Urinary bladder (tissue), 4 donors: ENCODE measurements at places on chromosomes 4 and X. TPM values are rescaled to one million over a fixed set of nuclear protein-coding genes. Genes with fewer than 3 reads are reported as not detected.

Gene PCDH11X
- 0.23 TPM for polyA plus RNA-seq

Gene PABPC1L2B
- not detected for polyA plus RNA-seq

Gene IL2
- not detected for polyA plus RNA-seq

Gene BGN
- 189 TPM for polyA plus RNA-seq

Gene EFNB1
- 40.1 TPM for polyA plus RNA-seq

Gene RPA4
- polyA plus RNA-seq = 0.08 TPM

DNA sequence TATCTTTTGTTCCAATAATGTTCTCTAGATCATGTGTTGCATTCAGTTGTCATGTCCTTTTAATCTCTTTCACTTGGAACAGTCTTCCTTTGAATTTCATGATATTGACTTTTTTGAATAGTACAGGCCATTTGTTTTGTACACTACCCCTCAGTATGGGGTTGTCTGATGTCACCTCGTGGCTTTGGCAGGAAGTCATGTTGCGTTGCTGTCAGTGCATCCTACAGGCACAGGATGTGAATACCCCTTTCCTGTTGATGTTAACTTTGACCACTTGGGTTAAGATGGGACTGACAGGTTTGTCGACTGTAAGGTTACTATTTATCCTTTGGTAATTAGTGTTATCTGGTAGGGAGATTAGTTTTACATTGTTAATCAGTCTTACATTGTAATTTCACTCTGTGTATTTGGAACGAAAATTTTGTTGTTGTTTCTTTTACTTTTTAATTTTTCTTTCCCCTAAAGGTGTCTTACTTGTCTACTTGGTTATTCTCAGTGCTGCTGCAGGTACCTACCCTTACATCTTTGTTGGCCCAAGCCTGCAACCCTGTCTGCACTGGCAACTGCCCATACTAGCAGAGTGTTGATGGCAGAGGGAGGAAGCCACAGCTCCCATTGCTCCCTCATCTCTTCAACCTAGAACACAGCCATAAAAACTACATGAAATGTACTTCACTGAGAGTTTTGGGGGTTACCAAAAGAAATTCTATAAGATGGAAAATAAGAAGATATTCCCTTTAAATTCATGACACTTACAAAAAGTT, 14.7 kb upstream of the ATP8A1 start:
- DNase-seq = no peak

GRCh38 chr4:128633067-128633466, 176.4 kb upstream of the JADE1 start:
- DNase-seq = no peak

DNA sequence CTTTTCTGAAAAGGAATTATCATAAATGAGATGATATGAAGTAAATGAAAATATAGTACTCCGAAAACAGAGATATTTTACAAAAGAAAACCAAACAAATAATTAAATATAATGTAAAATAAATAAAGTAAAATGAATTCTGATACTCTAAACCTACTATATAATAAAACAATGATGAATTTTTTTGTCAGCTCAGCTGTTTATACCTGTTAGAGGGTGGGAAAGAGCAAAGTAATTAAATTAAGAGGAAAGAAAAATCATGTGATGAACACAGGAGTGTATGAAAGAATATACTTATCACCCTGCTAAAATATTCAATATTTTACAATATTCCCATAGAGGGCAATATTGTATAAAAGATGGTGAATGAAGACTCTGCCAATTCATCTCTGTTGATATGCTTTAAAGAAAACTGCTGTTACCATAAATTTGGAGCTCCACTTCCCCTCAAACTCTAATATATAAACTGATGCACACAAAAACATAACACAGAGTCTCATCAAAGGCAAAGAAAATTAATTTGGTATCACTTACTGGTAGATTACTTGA, 6.5 kb upstream of the NDST4 start:
- no peak for DNase-seq

DNA sequence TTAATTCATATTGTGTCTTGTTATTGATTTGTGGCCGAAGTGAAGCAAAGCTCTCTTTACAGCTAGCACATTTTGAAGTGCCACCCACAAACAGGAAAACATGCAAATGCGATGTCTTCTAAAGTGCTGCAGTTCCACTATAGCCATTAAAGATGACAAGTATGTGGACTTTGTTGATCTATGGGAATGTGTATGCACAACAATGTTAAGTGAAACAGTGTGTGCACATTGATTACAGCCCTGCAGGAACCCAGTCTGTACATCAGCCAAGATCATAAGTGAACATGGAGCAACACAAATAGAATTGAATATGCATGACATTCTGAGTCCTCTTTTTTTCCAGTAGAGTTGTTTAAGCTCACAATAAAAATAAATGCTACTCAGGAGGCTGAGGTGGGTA, 43.0 kb downstream of the TFDP3 start:
- no peak for DNase-seq

DNA sequence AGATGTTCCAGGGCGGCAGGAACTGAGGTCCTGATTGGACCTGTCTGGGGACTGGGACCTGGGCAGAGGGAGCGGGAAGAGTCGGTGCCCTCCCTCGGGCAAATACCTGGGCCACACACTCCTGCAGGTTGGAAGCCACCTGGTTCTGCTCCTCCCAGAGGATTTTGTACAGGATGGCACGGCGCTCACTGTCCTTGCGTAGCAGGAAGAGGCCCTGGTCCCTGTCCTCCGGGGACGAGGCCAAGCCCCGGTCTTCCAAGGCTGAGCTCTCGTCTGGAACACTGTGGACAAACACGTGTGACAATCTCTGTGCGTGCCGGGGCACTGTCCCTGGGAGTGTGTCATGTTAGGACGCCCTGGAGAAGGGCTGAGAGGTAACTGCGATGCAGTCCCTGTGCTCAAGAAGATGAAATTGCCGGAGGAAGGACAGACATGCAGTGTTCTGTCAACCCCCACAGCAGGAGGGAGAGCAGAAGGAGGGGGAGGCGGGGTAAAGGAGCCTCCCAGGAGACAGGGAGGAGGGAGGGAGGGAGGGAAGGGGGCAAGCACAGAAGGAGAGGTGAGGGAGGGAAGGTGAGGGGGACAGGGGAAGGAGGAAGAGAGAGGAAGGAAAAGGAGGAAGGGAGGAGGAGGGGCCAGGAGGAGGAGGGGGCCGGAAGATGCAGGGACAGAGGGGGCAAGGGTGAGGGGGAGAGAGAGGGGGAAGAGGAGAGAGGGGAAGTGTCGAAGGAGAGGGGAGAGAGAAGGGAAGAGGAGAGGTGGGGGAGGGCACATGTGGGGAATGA, 29.0 kb downstream of the PDHA1 start:
- DNase-seq = no peak

DNA sequence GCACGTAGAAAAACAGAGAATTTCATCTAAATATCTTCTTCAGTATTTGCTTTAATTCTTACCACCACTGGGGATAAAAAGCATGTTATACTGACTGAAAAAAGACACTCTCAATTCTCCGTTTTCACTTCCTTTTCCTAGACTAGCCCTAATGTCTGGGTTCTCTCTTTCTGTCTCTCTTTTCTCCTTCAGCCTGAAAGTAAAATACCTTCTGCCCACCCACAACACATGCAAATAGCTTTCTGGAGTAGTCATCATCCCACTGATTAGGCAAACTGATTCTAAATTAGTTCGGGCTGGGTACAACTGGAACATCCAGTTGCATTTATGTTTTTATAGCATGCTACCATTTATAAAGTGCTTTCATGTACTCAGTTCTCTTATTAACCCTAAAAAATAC, 142.4 kb upstream of the ANKRD50 start:
- no peak for DNase-seq

GRCh38 chrX:132004728-132005127, 18.4 kb upstream of the STK26 start:
- DNase-seq = no peak

GRCh38 chrX:155094468-155095061, 23.3 kb downstream of the BRCC3 start:
- DNase-seq = no peak

- no peak for DNase-seq
These were observed 284.0 kb upstream of the FRG1 start for GRCh38 chr4:189656641-189657040.

- DNase-seq = no peak
These were observed 427.2 kb downstream of the FAT4 start for GRCh38 chr4:125741825-125742452.

DNA sequence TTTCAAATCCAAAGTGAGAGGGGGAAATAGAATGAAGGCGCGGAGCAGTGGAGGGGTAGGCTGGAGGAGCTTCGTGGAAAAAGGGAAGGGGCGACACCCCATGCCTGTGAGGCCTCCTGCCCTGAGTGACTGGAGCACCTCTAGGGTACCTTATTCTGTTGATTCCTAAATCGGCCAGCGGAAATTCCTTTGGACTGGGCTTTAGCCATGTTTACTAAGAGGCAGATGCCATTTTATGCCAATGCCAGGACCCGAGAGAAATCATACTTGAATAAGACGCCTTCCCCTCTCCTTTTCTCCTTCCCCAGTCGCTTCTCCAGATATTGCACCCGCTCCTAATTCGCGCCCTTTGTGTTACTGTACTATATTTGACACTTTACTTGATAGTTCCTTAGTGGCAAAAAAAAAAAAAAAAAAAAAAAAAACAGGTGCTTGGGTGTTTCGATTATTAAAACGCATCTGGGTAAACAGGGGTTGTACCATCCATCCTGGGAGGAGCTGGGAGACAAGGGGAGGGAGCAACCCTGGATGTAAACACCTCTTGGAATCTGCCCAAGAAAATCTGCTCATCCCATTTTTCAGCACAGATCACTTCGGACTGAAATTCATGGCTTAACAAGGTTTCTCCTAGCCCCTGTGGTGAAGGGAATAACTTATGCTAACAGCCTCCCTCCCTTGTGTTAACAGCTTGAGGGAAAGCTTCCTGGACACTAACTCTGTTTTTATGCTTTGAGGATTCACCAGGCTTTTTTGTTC, 1.5 kb downstream of the BMP3 start:
- DNase-seq = no peak

DNA sequence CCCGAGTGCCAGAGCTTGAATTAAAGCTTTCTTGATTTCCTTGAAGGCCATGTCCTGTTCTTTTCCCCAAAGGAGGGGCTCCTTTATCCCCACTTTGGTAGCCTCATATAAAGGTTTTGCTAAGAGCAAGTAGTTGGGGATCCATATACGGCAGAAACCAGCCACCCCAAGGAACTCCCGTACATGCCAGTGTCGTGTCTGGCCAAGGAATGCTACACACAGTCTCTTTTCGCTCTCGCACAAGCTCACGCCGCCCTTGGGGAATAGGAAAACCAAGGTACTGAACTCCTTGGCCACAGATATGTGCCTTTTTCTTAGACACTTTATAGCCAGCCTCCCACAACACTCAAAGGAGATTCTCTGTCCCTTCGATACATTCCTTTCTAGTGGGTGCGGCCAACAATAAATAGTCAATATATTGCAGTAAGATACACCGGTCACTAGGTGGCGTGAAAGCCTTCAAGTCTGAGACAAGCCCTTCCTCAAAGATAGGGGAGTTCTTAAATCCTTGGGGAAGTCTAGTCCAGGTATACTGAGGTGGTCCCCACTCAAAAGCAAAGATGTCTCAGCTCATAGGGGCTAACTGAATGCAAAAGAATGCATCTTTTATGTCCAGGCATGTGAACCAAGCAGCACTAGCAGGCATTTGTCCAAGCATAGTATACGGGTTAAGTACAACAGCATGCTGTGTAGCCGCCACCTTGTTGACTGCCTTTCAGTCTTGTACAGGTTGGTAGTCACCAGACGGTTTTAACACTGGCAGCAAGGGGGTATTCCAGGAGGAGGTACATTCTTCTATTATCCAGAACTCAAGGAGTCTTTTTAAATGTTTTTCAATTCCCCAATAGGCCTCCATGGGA, 57.8 kb upstream of the XAGE1B start:
- peak; percentile 11 for DNase-seq

GRCh38 chr4:35189988-35190613, 1054.2 kb downstream of the ARAP2 start:
- no peak for DNase-seq

DNA sequence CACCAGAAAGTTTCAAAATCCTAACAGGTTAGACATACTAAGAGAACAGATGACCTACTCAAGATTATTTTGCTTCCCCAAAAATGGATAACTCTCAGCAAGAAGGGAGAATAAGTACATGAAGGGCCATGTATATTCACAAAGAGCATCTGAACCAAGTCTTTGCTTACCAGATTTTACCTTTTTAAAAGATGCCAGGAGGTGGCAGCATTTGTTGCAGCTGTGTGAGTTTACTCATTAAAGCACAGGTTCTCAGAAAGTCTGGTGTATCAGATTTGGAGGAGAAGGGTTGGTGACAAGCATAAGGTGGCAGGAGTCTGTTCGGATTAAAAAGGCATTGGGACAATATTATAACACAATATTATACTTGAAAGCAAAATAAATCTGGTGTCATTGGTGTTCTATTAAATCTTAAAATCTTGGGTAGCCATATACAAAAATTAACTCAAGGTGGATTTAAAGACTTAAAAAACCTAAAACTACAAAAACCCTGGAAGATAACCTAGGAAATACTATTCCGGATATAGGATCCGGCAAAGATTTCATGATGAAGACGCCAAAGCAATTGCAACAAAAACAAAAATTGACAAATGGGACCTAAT, 51.3 kb upstream of the NFKB1 start:
- peak; percentile 11 for DNase-seq

- no peak for DNase-seq
These were observed 73.5 kb downstream of the CLCN5 start for GRCh38 chrX:49995795-49996455.

DNA sequence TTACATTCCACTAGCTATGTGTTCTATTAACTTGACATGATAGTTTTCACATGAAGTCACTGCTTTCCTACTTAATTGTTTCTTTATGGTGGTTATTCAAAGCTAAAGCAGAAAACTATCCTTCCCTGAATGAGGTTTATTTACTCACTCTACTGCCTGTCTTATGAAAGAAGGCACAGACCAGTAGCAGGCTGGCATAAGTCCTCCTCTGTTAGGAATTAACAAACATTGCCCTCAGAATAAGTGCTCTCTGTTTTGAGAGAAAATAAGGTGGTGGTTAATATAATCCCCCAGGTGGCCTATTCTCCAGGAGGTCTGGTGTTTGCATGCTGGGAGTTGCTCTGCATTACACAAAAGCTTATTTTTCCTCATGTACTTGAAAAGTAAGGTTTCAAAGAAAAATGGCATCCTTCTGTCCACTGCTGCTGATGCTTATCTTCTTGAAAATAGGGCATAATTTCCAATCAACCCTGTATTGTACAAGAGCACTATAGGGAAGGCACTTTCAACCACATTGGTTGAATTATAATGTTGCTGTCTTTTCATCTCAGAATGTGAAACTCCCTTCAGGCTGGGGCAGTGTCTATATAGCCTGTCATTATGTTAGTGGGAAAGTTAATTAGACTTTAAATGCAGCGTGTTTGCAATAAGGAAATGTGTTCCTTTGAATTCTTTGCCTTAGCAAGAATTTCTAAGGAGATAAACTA, 119.7 kb upstream of the TBC1D9 start:
- no peak for DNase-seq

- DNase-seq = no peak
These were observed 22.7 kb downstream of the F8A1 start for GRCh38 chrX:154908821-154909220.

- DNase-seq = no peak
These were observed 182.0 kb upstream of the AADAT start for GRCh38 chr4:170271723-170272122.

DNA sequence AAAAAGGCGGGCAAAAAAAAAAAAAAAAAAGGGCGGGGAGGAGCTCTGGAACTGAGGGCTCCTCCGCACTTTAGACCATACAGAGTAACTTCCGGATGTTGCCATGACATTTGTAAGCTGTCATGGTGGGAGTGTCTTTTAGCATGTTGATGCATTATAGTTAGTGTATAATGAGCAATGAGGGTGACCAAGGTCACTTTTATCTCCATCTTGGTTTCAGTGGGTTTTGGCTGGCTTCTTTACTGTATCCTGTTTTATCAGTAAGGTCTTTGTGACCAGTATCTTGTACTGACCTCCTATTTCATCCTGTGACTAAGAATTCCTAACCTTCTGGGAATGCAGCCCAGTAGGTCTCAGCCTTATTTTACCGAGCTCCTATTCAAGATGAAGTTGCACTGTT, 193.4 kb downstream of the UGT8 start:
- DNase-seq = no peak
